NCI-H526 (cell line): ENCODE measurements at places on chromosomes 11 and 22.
A peak's percentile ranks its signal among the peaks of the same experiment; 100 is the strongest.

- DNase-seq = no peak
Measured at GRCh38 chr22:42343121-42343454, 72.6 kb upstream of the TCF20 start.

DNA sequence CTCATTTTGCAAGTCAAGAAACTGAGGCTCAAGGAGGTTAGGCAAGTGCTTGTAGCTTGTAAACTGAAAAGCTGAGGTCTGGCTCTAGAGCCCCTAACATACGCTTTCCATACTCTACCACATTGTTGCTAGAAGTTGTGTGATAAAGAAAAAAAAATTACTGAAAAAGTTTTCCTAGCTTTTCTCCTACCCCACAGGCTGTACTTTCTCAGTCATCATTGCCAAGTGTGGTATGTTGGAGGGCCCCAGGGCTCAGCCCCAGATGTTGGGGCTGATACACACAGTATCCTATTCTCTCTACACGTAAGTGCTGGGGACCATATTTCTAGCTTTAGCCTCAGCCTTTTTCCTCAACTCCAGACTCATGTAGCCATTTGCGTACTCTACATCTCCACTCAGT lies 16.0 kb downstream of the KREMEN1 start:
- DNase-seq = no peak

- no peak for DNase-seq
Measured at GRCh38 chr11:92907671-92908070, 61.8 kb upstream of the MTNR1B start.

DNA sequence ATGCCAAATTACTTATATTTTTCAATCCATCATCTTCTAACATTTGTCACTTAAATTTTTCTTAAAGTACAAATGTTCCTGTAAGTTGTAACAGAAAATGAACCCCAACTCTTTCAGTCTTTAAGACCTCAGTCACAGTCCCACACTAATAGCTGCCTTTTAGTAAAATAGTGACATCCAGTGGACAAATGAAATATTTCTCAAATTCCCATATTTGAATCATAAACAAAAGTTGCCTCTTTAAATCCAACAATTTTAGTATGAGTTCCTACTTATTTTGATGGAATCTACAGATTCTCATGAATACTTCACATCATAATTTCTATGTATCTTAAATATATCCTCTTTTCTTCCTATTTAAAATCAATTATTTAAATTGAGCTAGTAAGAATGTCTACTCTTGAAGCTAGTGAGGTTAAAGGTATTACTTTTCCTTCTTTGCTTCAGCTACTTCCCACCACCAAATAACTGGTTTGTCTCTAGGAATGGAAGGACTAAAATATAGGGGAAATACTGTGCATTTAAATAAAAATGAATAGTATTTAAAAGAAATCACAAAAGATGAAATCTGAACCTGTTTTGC lies 9.2 kb downstream of the LIN7C start:
- peak; percentile 46 for DNase-seq

- DNase-seq = peak; percentile 47
Measured at GRCh38 chr11:15758857-15759465, 597.4 kb downstream of the SOX6 start.

DNA sequence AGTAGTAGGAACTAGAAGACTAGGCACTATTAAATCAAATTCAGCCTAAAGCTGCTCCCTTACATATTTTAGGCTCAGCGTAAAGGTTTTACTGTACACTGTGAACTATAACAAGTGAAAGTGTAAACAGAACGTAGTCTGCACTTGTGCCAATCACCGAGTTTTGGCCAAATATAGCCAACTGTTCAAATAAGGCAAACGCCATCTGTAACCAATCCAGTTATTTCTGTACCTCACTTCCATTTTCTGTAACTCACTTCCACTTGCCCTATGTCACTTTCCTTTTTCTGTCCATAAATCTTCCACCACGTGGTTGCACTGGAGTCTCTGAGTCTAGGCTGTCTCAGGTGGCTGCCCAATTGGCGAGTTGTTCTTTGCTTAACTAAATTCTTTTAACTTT lies 2132.2 kb downstream of the LRRC4C start:
- no peak for DNase-seq

GRCh38 chr11:70471254-70471653 lies 72.9 kb downstream of the CTTN start:
- DNase-seq = no peak
